ENCODE measurements at places on chromosomes 5 and 9.
A peak's percentile ranks its signal among the peaks of the same experiment; 100 is the strongest.

- no peak for DNase-seq
Observed at GRCh38 chr9:99722877-99723276, 98.8 kb upstream of the NR4A3 start.

DNA sequence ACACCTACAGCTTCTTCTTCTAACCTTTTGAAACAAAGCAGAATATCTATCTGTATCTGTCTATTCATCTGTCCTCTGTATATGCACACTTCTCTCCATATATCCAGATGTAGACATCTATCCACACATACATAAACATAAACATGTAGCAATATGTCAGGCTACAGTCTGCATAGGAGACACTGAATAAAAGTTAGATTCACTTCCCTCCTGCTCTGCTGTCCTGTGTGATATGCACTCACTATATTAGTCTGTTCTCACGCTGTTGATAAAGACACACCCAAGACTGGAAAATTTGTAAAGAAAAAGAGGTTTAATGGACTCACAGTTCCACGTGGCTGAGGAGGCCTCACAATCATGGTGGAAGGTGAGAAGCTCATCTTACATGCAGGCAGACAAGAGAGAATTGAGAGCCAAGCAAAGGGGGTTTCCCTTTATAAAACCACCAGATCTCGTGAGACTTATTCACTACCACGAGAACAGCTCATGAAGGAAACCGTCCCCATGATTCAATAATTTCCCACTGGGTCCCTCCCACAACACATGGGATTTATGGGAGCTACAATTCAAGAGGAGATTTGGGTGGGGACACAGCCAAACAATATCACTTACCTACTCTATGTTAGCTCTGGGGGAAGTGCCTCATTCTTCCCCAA is 24.1 kb downstream of the RANBP3L start:
- DNase-seq = no peak

GRCh38 chr5:56751572-56752313 is 63.6 kb upstream of the MAP3K1 start:
- no peak for DNase-seq

GRCh38 chr5:33840927-33841547 is 50.8 kb downstream of the ADAMTS12 start:
- no peak for DNase-seq

DNA sequence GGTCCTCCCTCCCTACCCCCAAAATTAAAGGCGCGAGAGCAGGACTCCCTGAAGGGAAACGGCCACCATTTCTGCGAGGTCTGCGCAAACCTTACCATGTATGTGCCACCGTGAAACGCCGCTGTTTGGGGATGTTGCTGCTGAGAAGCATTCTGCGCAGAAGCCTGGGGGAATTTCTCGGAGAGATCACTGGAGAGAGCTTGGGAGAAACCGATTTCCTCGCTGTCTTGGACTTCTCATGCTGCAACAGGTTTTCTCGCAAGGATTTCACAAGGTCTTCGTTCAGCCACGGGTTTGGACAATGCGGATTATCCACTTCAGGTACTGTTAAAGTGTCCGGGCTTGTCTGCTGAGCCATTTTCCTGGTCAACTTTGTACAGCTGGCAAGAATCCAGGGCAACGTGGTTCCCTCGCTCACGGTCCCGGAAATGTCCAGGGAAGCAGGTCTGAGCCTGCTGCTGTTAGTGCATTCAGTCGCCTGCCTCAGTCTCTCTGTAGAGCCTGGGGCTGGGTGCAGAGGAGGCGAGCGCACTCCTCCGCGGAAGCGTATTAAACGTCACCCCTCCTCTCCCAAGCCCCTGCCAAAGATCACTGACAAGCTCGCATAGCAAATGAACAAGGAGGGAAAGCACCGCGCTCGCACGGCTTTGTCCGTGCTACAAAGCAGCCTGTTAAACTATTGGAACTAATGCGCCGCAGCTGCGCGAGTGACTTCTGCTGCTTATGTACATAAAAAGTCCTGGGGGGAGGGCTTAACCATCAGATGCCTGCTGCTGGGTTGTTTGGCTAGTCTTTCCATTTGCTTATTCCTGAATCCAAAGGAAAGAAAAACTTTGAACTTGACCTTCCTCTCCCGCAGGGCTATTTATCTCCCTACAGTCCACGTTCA is 125.1 kb downstream of the PDE4D start:
- DNase-seq = peak; percentile 74

GRCh38 chr5:136518814-136519213 is 153.5 kb upstream of the TRPC7 start:
- no peak for DNase-seq

DNA sequence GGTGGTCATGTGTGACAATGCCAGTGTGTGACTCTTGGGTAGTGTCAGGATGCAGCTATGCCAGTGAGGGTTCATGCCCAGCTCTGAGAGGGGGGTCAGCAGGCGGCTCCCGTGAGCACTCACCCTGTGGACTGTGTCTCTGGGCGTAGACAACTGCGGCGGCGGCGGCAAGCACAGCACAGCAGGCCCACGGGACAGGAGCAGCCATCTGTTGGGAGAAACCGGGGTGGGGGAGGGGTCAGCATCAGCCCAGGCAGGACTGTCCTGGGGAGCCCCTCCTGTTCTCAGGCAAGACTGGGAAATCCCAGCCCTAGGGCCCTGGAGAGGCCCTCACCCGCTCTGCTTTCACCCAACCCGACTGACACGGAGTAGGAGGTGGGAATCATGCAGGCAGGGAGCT is 20.8 kb downstream of the CNTFR start:
- DNase-seq = no peak

DNA sequence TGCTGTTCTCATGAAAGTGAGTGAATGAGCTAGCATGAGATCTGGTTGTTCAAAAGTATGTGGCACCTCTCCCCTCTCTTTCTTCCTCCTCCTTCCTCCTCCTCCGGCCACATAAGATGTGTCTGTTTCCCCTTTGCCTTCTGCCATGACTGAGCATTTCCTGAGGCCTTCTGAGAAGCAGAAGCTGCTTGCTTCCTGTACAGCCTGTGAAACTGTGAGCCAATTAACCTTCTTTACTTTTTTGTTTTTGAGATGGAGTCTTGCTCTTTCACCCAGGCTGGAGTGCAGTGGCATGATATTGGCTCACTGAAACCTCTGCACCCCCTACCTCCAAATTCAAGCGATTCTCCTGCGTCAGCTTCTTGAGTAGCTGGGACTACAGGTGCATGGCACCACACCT is 6.1 kb downstream of the S100Z start:
- DNase-seq = no peak

- DNase-seq = no peak
Observed at GRCh38 chr5:180649297-180650039, at the start of gene FLT4. Gene FLT4, minus strand, starts transcription at chr5:180649600. Its CDS starts 55 bp downstream, at chr5:180649545.

DNA sequence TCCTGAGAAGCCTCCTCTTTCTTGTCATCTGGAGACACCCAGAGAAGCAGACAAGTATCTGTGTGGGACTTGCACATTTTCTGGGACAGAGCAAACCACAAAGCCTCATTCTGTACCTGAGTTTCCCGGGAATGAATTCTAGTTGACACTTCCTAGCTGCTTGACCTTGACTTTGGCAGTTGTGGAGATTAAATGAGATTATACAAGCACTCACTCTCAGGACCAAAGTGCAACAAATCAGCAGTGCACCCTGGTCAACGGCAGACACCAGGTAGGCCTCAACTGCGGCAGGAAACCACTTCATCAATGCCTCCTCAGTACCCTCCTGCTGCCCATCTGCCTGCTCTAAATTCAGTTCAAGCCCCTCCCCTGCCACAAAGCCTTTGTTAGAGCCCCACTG is 114.7 kb upstream of the PANK3 start:
- no peak for DNase-seq

DNA sequence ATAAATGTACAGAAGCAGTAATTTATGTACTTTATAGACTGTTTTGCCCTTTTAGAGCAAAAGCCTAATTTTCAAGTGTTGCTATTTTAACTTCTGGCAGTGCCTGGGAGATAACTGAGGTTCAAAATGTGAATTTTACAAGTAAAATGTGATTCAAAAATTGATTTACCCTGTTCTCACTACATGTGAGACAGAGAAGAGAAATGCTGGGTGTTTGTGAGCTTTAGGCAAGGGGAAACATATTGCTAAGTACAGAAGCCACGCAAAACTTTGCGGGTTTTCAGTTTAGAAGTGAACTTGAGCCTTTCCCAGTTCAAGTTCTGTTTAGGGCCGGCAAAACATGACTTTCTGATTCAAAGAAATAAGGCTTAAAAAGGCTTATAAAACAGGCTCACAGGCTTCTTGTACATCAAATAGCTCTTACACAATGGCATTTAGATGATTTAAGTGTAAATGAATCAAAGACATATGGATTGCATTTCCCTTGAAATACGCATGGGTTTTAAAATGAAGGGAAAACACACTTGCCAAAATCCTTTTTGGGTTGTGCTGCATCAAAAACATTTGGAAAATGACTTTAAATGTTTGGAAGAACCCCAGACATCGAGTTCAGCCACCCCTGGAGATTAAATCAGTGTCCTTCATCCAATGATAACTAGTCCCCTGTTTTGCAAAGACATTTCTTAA is 370.8 kb upstream of the MEF2C start:
- DNase-seq = no peak

- no peak for DNase-seq
Observed at GRCh38 chr9:104494808-104495207, 9.3 kb upstream of the OR13F1 start.

DNA sequence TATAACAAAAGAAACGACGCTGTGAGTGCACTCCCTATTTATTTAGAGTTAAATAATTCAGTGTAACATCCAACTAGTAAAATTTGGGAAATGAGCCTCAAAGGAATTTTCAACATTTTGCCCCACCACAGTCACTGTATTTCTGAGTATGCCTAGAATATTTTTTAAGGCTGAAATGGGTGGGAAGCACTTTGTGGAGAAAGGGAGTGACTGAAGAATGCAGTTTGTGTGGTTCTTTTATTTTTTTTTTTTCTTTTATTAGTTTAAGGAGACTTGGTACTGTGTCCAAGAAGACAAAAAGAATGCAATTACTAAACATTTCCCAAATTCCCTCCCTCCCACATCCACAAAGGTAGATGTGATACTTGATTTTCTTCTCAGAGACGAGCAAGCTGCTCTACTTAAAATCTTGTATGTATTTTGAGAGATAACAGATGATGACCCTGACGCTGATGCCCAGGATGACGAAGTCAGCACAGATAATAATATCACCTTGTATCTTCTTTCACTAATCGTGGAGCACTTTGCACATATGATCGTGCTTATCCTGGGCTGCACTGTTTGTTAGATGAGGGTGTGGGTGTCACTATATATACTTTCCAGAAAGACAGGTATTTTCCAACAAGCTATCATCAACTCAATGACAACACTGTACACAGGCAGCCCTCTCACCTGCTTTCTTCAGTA is 586.3 kb downstream of the RAB3C start:
- DNase-seq = no peak

GRCh38 chr5:68484307-68485068 is 268.9 kb downstream of the PIK3R1 start:
- no peak for DNase-seq

- DNase-seq = no peak
Observed at GRCh38 chr9:31393240-31393639, 991.2 kb upstream of the ACO1 start.

GRCh38 chr5:157290981-157291711 is 25.2 kb downstream of the CYFIP2 start:
- DNase-seq = no peak

- no peak for DNase-seq
Observed at GRCh38 chr9:18297056-18297841, 176.7 kb upstream of the ADAMTSL1 start.

GRCh38 chr5:40446910-40447309 is 232.8 kb upstream of the PTGER4 start:
- no peak for DNase-seq

- DNase-seq = no peak
Observed at GRCh38 chr5:14284392-14285148, 141.4 kb downstream of the TRIO start.

DNA sequence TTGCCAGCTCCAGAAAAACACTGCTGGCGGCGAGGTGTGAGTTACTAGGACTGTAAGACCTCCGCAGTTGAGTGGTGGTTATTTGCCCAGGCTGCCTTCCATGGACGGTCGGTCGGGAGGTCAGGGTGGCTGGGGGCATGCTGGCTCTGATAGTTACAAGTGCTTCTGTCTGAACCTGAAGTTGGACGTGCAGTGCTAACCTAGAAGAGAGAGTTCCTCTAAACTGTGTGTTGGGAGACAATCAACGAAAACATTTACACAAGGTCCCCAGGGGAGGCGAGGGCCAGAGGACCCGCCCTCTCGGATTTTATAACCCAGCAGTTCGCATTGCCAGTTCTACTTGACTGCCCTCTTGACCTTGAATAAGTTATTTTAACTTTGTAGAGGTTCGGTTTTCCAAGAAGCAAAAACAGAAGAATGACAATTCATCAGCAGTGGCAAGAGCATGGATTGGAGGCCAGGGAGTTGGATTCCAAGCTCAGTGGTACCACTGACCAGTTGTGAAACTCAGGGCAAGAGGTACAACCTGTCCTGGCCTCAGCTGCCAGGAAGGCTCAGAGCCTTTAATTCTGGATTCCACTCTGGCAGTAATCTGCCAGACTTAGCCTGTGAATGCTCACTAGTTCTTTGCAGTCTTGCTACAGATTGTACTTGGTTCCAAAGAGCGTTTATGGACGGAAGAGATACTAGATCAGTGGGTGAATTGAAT is 28.7 kb upstream of the PDE8B start:
- DNase-seq = no peak

DNA sequence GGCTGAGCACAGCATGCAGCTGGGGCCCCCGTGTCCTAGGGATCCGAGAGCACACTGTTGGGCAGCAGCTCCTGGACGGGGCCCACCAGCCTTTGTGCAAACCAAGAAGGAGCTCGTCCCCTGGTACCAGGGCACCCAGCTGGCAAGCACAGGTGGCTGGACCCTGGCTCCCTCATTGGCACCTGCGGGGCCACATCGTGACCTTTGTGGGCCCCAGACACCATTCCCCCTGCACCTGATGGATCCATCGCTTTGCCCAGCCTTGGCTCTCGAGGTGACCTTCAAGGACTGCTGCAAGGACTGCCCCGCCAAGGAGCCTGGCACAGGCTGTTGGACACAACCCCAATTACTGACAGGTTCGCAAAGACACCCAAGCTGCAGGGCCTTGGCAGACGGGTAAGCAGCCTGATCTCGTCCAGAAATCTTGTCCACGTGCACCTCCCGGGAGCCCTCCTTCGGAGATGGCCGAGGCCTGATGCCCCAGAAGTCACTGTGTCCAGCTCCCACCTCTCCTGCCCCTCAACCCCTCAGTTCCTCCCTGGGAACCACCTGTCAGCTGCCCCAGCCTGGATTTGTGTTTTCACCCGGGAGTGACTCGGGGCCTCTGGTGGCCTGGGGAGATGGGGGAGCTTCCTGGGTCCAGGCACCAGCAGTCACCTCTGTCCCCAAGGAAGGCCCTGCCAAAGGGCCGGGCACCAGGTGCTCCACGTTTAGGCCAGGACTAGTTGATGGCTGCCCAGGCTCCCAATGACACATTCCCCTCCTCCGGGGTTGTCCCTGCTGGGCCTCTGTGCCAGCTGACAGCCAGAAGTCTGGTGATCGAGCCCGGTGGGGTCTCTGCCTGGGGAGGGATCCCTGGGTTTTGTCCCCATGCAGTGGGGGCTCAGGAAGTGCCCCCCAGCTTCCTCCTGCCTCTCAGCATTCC is 137.1 kb upstream of the PPP1R26 start:
- no peak for DNase-seq

Measured in NCI-H2081 treated with DMSO at 0.1 percent for 48 hours (cell line).